Naive B cell (primary cell): ENCODE measurements at places on chromosomes 11 and 22. TPM values are rescaled to one million over a fixed set of nuclear protein-coding genes. Genes with fewer than 3 reads are reported as not detected.

Gene C22orf23
- polyA plus RNA-seq, result not detected

Gene TBX10
- not detected for polyA plus RNA-seq

Gene POU2AF2
- polyA plus RNA-seq, result not detected

Gene MTFP1
- polyA plus RNA-seq, result 7.7 TPM

Gene GPHA2
- polyA plus RNA-seq, result not detected

Gene LRRC56
- 0.92 TPM for polyA plus RNA-seq

Gene OR2AT4
- polyA plus RNA-seq, result not detected

Gene CLDN5
- polyA plus RNA-seq, result 2.4 TPM

Gene ZNF280A
- polyA plus RNA-seq, result not detected

Gene OAF
- polyA plus RNA-seq, result 1.4 TPM

Gene FAM227A
- polyA plus RNA-seq, result not detected

Gene UBQLN3
- not detected for polyA plus RNA-seq

Gene SOX10
- not detected for polyA plus RNA-seq

Gene CHRNA10
- not detected for polyA plus RNA-seq

Gene DNAJB7
- not detected for polyA plus RNA-seq

Gene GRM5
- polyA plus RNA-seq, result not detected

Gene THY1
- polyA plus RNA-seq, result not detected

Gene PKP3
- polyA plus RNA-seq, result 0.13 TPM

Gene CSF2RB
- 9.1 TPM for polyA plus RNA-seq

Gene OR52A5
- not detected for polyA plus RNA-seq

Gene CHRM4
- polyA plus RNA-seq, result 0.27 TPM

Gene CCND1
- polyA plus RNA-seq, result 7.7 TPM

Gene OR5D14
- polyA plus RNA-seq, result not detected

Gene SLC7A4
- not detected for polyA plus RNA-seq

Gene TRPC6
- polyA plus RNA-seq, result not detected

Gene SLC22A6
- polyA plus RNA-seq, result not detected

Gene RFPL3
- not detected for polyA plus RNA-seq

Gene GLYAT
- not detected for polyA plus RNA-seq

Gene NRXN2
- not detected for polyA plus RNA-seq

Gene OOSP4A
- not detected for polyA plus RNA-seq

Gene UCP3
- polyA plus RNA-seq, result 0.09 TPM

Gene TMEM151A
- not detected for polyA plus RNA-seq

Gene ANGPTL5
- not detected for polyA plus RNA-seq

Gene KCNJ11
- not detected for polyA plus RNA-seq

Gene SAA4
- polyA plus RNA-seq, result not detected

Gene DDX10
- 18.8 TPM for polyA plus RNA-seq

Gene MMP3
- polyA plus RNA-seq, result not detected

Gene PKNOX2
- not detected for polyA plus RNA-seq

Gene NUDT8
- polyA plus RNA-seq, result 2.9 TPM

Gene MRGPRE
- polyA plus RNA-seq, result not detected

Gene MMP27
- not detected for polyA plus RNA-seq

Gene GAL
- polyA plus RNA-seq, result not detected
